ENCODE measurements at places on chromosomes 11 and 22. TPM values are rescaled to one million over a fixed set of nuclear protein-coding genes. Genes with fewer than 3 reads are reported as not detected.

- peaks cover 78% of the 10 kb centered on the region for H3K36me3 ChIP-seq
- no peak for DNase-seq
- no peak overlapping the region for H3K4me3 ChIP-seq
- H3K27ac ChIP-seq: no peak overlapping the region
- H3K27me3 ChIP-seq: no peaks in the 10 kb centered on the region
- H3K4me1 ChIP-seq: peaks cover 2% of the 10 kb centered on the region
These were observed 8.6 kb downstream of the ZNF195 start for GRCh38 chr11:3370311-3370870.

The TENM4 gene
- total RNA-seq: 117 TPM

DNA sequence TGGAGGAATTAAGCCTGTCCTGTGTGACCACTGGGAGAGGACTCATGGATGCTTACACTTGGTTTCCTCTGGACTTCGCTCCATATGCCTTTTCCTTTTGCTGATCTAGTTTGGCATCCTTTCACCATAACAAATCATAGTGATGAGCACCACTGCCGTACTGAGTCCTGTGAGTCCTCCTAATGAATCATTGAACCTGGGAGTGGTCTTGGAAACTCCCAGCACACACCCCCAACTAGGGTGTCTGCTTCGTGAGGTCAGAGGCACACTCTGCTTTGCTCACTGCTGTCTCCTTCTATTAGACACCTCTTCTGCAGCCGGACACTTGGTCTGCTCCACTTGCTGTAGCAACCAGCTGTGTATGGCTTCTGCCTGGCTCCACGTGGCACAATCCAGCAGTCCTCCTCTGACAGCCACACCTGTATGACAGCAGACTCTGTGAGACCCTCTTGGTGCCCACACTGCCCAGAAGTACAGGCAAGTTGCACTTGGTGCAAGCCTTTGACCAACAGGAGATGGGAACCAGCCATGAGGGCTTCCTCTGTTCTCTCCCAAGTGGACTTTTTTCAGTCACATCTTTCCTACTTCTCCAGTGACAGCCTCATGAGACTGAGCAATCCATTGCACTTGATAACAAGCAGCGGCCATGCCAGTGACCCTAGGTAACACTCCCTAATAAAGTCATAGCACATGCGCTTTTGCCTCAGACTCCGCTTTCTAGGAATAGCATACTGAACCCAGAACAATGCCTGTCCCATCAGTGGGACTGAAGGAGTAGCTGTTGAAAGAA, 65.0 kb upstream of the HMGXB4 start:
- no peak for DNase-seq
- peaks cover 3% of the 10 kb centered on the region for H3K27me3 ChIP-seq
- no peak overlapping the region for H3K4me3 ChIP-seq
- no peak overlapping the region for H3K27ac ChIP-seq
- no peaks in the 10 kb centered on the region for H3K4me1 ChIP-seq
- no peaks in the 10 kb centered on the region for H3K36me3 ChIP-seq

- H3K27me3 ChIP-seq: no peaks in the 10 kb centered on the region
- no peak for DNase-seq
- no peak overlapping the region for H3K4me3 ChIP-seq
- H3K4me1 ChIP-seq: peaks cover 6% of the 10 kb centered on the region
These were observed 208.8 kb downstream of the DCDC1 start for GRCh38 chr11:31160504-31161422.

GRCh38 chr22:20868025-20868962, 9.5 kb downstream of the SNAP29 start:
- no peak for DNase-seq
- peaks cover 4% of the 10 kb centered on the region for H3K36me3 ChIP-seq
- peaks cover 23% of the 10 kb centered on the region for H3K4me1 ChIP-seq
- no peak overlapping the region for H3K4me3 ChIP-seq
- peak overlapping the region; percentile 81 for H3K27ac ChIP-seq

The PDGFB gene
- total RNA-seq: 6.7 TPM

- H3K36me3 ChIP-seq: peaks cover 1% of the 10 kb centered on the region
- H3K27ac ChIP-seq: no peak overlapping the region
- peaks cover 2% of the 10 kb centered on the region for H3K4me1 ChIP-seq
- H3K4me3 ChIP-seq: no peak overlapping the region
These were observed 6.4 kb downstream of the UNC93B1 start for GRCh38 chr11:67997475-67997921.

The ARHGAP32 gene
- 42.3 TPM for total RNA-seq

- H3K27me3 ChIP-seq: no peaks in the 10 kb centered on the region
- H3K4me1 ChIP-seq: peaks cover 17% of the 10 kb centered on the region
- no peak overlapping the region for H3K4me3 ChIP-seq
These were observed 158.4 kb downstream of the ATG16L2 start for GRCh38 chr11:72972496-72973128.

DNA sequence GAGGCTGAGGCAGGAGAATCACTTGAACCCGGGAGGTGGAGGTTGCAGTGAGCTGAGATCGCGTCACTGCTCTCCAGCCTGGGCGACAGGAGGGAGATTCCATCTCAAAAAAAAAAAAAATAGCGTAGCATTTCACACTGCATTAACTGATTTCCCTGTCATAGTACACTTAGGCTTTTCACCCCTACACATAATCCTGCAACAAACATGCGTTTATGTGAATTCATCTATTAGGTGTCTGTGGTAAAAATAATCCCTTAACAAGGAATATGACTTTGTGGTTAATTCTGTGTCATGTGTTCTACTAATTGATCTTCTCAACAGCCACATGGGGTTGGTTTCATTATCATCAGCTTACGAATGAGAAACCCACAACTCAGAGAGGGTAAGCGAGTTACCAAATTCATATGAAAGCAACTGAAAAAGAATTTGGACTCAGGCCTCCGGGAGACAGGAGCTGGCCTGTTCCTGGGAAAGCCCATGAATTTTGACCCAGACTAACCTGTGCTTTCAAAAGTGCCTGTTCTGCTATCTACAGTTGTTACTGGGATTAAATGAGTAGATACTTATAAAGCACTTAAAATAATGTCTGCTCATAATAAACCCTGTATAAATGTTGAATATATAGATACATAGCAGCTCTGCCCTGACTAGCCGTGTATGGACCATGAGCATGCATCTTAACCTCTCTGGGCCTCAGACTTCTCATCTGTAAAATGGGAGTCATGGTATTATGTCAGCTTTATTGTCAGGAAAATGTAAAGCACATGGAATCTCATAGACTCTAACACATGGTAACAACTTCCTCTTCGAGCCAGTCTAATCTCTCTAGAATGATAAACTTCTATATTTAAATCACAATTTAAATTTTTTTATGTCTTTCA, 36.6 kb downstream of the KCNJ1 start:
- H3K4me1 ChIP-seq: peaks cover under 1% of the 10 kb centered on the region
- no peak overlapping the region for H3K4me3 ChIP-seq
- no peak overlapping the region for H3K27ac ChIP-seq
- no peak for DNase-seq
- H3K36me3 ChIP-seq: no peaks in the 10 kb centered on the region

- H3K36me3 ChIP-seq: no peaks in the 10 kb centered on the region
- H3K4me1 ChIP-seq: no peaks in the 10 kb centered on the region
- H3K27ac ChIP-seq: no peak overlapping the region
- no peak for DNase-seq
These were observed 13.1 kb upstream of the SIK2 start for GRCh38 chr11:111589114-111589513.

The GAS2L1 gene
- 10.6 TPM for total RNA-seq

DNA sequence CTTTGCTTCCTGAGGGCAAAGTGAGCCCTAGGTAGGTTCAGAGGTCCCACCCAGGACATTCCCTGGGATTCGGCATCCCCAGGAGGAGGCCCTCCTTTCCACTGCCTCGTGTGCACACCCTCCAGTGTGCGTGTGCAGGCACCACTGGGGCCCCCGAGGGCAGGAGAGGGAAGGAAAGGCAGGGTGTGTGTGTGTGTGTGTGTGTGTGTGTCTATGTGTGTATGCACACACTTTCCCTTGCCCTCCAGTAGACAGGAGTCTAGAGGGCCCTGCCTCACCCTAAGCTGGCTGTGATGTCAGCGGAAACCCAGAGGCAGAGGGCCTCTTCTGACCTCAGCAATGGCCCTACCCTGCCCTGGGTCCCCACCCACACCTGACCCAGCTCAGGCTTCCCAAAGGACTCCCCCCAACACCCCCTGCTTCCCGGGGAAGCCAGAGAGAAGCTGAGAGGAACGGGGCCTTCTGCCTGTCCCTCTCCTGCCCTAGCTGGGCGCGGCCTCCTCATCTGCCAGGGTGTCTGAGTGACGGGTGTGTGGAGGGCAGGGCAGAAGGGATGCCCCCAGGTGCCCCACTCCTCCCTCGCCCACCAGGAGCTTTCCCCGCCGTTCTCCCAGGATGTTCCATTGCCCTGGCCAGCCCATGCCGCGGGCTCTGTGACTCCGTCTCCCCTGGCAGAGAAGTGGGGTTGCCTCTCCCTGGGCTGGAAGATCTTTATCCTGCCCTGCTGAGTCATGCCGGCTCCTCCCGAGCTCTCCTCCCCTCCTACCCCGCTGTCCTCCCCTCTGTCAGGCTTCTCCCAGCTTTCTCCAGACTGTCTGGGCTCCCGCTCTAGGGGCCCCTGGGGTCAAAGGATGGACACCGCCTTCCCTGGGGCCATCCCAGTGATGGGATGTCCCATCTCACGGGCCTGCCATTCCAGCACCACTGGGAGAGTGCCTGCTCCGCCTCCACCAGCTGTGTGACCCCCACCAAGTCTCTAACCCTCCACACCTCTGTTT, 6.0 kb upstream of the CLCF1 start:
- DNase-seq: no peak
- peaks cover 9% of the 10 kb centered on the region for H3K4me1 ChIP-seq
- H3K27me3 ChIP-seq: peaks cover 29% of the 10 kb centered on the region
- no peaks in the 10 kb centered on the region for H3K36me3 ChIP-seq

DNA sequence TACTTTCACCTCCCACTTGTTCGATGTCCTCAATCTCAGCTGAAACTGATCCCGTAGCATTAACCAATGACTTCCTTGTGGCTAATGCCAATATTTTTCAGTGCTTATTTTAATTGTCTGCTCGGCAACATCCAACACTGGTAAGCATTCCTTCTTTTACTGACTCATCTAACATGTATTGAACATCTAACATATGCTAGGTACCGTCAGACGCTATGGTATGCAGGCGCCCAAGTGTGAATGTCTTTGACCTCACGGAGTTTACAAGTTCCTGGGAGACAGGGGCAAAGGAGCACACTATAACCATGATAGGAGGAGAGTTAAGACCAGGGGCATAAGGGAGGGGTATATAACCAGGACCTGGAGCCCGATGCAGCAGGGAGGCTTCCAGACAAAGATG, 1.7 kb downstream of the BRMS1 start:
- H3K4me1 ChIP-seq: peaks cover 31% of the 10 kb centered on the region
- DNase-seq: no peak
- H3K4me3 ChIP-seq: peak overlapping the region; percentile 96
- peak overlapping the region; percentile 67 for H3K27ac ChIP-seq

GRCh38 chr11:118109231-118109630, 22.5 kb upstream of the SMIM35 start:
- no peak overlapping the region for H3K4me3 ChIP-seq
- no peak for DNase-seq
- no peaks in the 10 kb centered on the region for H3K4me1 ChIP-seq
- H3K27me3 ChIP-seq: peaks cover 13% of the 10 kb centered on the region
- H3K36me3 ChIP-seq: peaks cover 2% of the 10 kb centered on the region

DNA sequence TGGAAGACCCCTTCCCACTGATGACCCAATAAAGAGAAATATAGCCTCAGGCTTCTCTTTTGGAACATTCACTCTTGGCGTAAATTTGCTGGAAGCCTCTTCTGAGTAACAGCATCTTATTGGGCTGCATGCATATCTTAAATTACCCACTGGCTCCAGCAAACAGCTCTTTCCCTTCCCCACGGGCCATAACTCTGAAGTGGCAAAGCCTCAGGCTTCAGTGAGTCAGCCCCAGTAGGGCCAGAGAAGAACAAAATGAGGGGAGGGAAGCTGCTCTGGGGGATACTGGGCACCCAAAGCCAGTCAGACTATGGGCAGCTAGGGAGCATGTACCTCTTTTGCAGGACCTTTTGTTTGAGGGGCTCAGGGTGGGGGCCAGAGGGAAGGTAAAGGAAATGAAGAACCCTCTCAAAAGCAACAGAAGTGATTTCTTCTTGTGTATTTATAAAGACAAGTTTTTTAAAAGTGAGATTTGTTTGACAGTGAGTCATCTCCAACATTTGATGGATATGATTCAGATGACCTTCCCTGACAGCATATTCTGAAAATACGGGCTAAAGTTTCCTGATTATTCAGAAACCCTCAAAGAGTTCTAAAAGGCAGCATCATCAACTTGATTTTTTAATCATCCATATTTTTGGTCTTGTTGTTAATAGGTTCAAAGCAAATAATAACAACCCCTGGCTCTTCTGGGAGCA, 203.4 kb downstream of the KIF18A start:
- no peaks in the 10 kb centered on the region for H3K4me1 ChIP-seq
- no peaks in the 10 kb centered on the region for H3K27me3 ChIP-seq
- H3K36me3 ChIP-seq: no peaks in the 10 kb centered on the region
- no peak for DNase-seq

- H3K4me3 ChIP-seq: no peak overlapping the region
- no peak overlapping the region for H3K27ac ChIP-seq
- no peaks in the 10 kb centered on the region for H3K4me1 ChIP-seq
These were observed 4.2 kb downstream of the RASD2 start for GRCh38 chr22:35544827-35545226.

- H3K4me3 ChIP-seq: no peak overlapping the region
- no peak overlapping the region for H3K27ac ChIP-seq
These were observed 17.4 kb downstream of the LMO2 start for GRCh38 chr11:33874433-33874832.

The AIFM3 gene
- total RNA-seq: 1.8 TPM

DNA sequence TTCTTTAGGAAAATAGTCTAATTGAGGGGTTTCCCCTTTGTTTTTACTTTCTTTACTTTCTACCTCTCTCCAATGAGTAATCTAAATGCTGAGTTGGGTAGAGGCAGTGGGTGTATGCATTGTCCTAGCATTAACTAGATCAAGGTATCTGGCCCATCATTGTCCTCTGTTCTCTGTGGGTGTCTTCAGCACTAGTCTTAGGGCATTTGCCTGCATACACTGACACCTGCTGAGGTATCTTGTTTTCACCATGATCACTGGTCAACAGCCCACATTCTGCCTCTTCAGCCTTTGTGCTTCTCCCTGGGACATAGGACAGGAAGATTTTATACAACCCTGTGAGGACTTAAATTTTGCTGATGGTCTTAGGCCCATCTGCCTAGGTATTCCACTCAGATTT, 371.1 kb downstream of the RAB38 start:
- no peak for DNase-seq
- H3K4me1 ChIP-seq: no peaks in the 10 kb centered on the region
- no peaks in the 10 kb centered on the region for H3K36me3 ChIP-seq
- no peaks in the 10 kb centered on the region for H3K27me3 ChIP-seq

The PAMR1 gene
- total RNA-seq: 0.38 TPM

The PHLDB1 gene
- total RNA-seq: 110 TPM

- DNase-seq: no peak
- no peaks in the 10 kb centered on the region for H3K36me3 ChIP-seq
- no peak within 1 kb of the TSS for H3K27ac ChIP-seq
- no peak within 1 kb of the TSS for H3K4me3 ChIP-seq
- H3K4me1 ChIP-seq: no peaks in the 10 kb centered on the region
These were observed at the start of gene TRIM49D1 for GRCh38 chr11:89922195-89922660. TSS of gene TRIM49D1 (minus strand) at chr11:89922245. CDS start at chr11:89917710, 4,535 bp downstream.

GRCh38 chr11:208181-208916, 841 bp downstream of the RIC8A start:
- peak overlapping the region; percentile 99 for H3K27ac ChIP-seq
- H3K4me1 ChIP-seq: peaks cover 12% of the 10 kb centered on the region
- H3K27me3 ChIP-seq: no peaks in the 10 kb centered on the region
- peaks cover 3% of the 10 kb centered on the region for H3K36me3 ChIP-seq
- DNase-seq: peak; percentile 46

Measured in progenitor cell of endocrine pancreas (in vitro differentiated cells).